ENCODE measurements at places on chromosomes 13 and 19.

- peak; percentile 95 for DNase-seq
These were observed 2.1 kb downstream of the MAST1 start for GRCh38 chr19:12840091-12841079.

- DNase-seq: no peak
These were observed 100.8 kb downstream of the STK24 start for GRCh38 chr13:98476106-98476505.

DNA sequence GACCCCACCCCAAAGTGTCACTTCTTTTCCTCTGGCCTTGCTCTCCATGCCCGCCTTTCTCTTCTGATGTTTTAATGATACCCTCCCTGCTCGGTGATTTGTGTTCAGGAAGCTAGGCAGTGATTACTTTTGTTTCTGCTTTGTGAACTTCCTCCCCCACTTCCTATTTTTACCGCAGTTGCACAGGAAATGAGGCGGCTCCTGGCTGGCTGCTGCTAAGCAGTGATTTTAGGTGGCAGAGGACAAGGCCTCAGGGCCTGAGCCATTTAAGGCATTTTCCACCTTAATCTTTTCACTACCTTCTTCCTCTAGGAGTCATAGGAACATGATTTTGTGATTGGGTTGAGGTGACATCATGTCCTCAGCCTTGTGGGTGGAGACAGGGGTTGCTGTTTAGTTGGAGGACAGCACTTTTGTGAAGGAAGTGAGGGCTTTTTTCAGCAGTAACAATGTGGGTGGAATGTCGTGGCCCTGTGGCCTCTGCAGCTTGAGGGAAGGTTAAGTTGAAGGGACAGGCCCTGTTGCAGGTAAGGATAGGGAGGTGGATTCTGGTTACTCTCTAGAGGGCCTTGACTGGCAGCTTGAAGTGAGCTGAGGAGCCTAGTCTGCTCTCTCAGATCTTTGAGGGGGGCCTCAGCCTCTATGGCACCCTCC is 15.7 kb downstream of the GARRE1 start:
- DNase-seq: peak; percentile 93

DNA sequence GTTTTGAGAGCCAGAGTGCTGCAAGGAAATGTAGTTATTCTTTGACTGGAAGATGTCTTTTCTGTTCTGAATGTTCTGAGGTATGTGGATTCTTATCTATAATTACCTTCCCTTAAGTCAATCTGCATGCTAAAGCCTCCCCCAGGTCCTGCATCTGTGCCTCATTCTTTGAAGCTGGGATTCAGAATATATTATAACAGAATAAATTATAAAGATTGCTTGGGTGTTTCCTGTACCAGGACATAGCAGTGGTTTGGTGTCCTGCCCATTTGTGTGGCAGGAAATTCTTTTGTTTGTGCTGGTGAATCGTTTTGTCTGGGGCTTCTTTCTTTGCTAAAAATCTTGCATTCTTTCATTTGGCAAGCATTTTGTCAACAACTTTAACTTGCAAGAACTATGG is 60.2 kb downstream of the ITGBL1 start:
- no peak for DNase-seq

- no peak for DNase-seq
These were observed 729.0 kb downstream of the FGF9 start for GRCh38 chr13:22399801-22400420.

GRCh38 chr13:105971312-105971711 is 564.1 kb downstream of the EFNB2 start:
- no peak for DNase-seq

- no peak for DNase-seq
These were observed 7.6 kb downstream of the TMEM160 start for GRCh38 chr19:47040869-47041268.

DNA sequence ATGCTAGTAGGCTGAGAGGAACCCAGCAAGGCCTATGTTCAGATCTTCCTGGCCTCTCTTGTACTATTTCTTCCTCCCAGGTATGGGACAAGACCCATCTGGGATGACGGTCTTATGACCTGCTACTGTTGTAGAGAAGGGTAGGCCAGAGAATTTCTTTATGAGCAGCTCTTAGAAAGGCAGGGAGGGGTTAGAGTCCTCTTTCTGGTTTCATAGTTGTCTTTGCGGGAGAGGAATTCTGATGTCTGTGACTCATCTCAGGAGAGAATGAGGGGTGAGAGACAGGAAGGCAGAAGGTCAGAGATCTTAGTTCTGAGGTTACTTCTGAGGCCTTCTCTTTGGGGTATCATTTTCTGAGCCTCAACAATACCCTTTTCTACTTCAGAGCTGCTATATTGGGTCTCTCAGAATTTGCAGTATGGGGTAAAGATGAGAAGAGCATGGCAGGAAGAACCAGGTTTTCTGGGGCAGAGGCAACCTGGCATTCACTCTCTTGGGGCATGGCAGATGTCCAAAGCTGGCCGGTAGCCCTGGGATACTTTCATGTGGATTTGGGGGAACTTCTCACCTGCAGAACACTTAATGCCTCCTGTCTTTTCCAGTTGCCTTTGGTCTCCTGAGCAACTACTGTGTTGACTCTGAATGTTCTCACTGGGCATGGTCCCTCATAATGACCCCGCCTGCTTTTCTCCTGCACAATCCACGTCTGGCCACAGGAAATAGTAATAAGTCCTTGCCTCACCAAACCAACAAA is 154.4 kb downstream of the GGACT start:
- no peak for DNase-seq

DNA sequence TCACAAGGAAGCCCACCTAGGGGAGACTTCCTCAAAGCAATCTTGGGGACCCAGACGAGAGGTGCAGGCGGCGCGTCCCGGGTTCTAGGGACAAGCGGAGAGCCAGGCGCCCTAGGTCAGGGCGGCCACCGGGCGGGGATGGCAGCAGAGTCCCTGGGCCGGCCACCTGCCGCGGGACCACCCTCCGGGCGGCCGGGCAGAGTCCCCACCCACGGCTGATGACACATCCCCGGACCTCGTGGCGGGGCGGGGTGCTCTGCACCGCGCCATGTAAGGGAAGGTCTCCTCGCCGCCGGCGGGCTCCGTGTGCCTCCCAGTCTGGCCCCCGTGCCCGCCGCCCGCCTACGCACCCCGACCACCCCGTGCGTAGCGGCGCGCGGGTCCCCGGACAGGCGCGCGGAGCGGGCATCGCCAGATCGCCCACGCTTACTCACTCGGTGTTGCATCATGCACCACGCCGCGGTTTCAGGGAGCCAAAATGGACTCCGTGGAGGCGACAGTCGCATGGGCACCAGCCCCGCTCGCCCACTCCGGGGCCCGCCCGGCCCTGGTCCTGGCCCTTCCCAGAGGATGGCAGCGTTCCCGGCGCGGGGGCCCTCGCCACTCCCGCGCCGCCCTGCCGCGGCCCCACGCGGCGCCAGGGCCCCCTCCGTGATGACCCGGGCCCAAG is 643 bp downstream of the SLC7A1 start:
- peak; percentile 75 for DNase-seq

DNA sequence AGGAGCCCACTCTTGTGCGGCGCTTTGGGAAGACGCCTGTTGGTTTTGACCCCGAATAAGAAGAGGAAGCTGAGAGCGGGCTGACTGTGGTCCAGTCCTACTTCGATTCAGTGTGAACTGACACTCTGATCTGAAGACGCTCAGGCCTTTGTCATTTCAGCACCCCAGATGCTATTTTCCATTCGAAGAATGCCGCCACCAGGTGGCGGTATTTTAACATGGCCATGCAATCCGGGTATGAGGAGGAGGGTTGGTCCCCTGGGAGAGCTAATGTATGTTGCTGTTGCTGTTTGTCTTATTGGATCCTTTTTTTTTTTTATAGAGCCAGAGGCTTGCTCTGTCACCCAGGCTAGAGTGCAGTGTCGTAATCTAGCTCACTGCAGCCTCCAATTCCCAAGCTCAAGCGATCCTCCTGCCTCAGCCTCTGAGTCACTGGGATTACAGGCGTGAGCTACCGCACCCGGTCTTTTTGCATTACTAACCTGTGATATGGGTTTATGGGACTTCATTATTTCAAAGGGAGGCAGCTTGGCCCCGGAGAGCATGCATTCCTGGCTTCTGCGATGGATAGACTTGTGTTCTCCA is 803 bp upstream of the TIMM44 start:
- peak; percentile 95 for DNase-seq

DNA sequence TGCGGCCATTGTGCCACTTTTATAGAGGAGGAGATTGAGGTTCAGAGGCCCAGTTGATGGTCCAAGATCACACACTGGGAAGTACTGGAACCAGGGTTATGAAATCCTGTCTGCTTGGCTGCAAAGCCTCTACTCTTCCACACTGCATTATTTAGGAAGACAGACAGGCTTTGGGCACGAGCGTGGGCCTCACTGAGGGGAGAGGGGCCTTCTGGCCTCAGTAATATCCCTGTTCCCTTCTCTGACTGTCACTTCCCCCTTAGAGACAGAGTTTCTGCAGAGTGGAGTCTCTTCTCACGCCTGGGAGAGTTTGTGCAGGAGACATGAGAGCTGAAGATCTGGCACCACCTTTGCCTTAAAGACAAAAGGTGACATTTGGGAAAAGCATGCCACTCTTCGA is 49.0 kb upstream of the PNMA8B start:
- no peak for DNase-seq
